ENCODE measurements at places on chromosomes 7 and 10. TPM values are rescaled to one million over a fixed set of nuclear protein-coding genes. Genes with fewer than 3 reads are reported as not detected.
A peak's percentile ranks its signal among the peaks of the same experiment; 100 is the strongest.

- no peak overlapping the region for H3K27ac ChIP-seq
- no peaks in the 10 kb centered on the region for H3K4me1 ChIP-seq
- no peaks in the 10 kb centered on the region for H3K36me3 ChIP-seq
- no peak overlapping the region for H3K4me3 ChIP-seq
Observed at GRCh38 chr10:10346390-10347150, 671.1 kb upstream of the CELF2 start.

GRCh38 chr7:95684037-95684436 is 87.7 kb upstream of the PDK4 start:
- H3K27me3 ChIP-seq, result peaks cover 19% of the 10 kb centered on the region
- H3K27ac ChIP-seq, result no peak overlapping the region
- no peaks in the 10 kb centered on the region for H3K36me3 ChIP-seq
- H3K4me3 ChIP-seq, result no peak overlapping the region

GRCh38 chr7:44497155-44498027 is 6.9 kb upstream of the NUDCD3 start:
- no peak for DNase-seq
- peaks cover 4% of the 10 kb centered on the region for H3K27me3 ChIP-seq
- no peaks in the 10 kb centered on the region for H3K4me1 ChIP-seq
- no peaks in the 10 kb centered on the region for H3K36me3 ChIP-seq
- no peak overlapping the region for H3K27ac ChIP-seq

- no peak for DNase-seq
- no peaks in the 10 kb centered on the region for H3K4me1 ChIP-seq
- H3K36me3 ChIP-seq, result no peaks in the 10 kb centered on the region
- peak overlapping the region; percentile 5 for H3K27ac ChIP-seq
Observed at GRCh38 chr7:48140001-48140681, 31.1 kb upstream of the ABCA13 start.

- peaks cover 6% of the 10 kb centered on the region for H3K4me1 ChIP-seq
- no peak overlapping the region for H3K4me3 ChIP-seq
- H3K27ac ChIP-seq, result no peak overlapping the region
- H3K27me3 ChIP-seq, result no peaks in the 10 kb centered on the region
- H3K36me3 ChIP-seq, result peaks cover 53% of the 10 kb centered on the region
- DNase-seq, result no peak
Observed at GRCh38 chr10:102038410-102038809, 17.6 kb downstream of the ARMH3 start.

DNA sequence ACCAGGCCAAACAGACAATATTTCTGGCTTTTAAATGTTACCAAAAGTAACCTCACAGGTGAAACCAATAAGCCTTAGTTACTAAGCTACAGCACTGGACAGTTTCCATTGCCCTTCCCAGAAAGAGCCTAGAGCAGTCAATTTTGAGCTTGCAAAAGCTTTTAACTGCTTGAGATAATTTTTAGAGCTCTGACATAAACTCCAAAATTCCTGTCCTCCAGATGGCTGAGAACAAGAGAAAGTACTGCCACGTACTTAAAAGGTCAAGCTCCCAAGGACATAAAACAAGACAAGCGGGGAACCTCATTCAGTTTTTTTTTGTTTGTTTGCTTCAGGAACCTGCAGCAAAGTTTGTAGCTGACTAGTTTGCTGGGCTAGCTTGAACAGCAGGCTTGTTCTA is 54.1 kb downstream of the BBS9 start:
- no peak for DNase-seq
- peaks cover 20% of the 10 kb centered on the region for H3K36me3 ChIP-seq
- H3K27me3 ChIP-seq, result no peaks in the 10 kb centered on the region
- no peak overlapping the region for H3K27ac ChIP-seq
- no peaks in the 10 kb centered on the region for H3K4me1 ChIP-seq
- no peak overlapping the region for H3K4me3 ChIP-seq

The CHN2 gene
- polyA plus RNA-seq, result 11.1 TPM

The SEMA3D gene
- polyA plus RNA-seq, result not detected

Data from naive thymus-derived CD8-positive, alpha-beta T cell (primary cell).